ENCODE measurements at places on chromosomes 7 and 10.
A peak's percentile ranks its signal among the peaks of the same experiment; 100 is the strongest.

DNA sequence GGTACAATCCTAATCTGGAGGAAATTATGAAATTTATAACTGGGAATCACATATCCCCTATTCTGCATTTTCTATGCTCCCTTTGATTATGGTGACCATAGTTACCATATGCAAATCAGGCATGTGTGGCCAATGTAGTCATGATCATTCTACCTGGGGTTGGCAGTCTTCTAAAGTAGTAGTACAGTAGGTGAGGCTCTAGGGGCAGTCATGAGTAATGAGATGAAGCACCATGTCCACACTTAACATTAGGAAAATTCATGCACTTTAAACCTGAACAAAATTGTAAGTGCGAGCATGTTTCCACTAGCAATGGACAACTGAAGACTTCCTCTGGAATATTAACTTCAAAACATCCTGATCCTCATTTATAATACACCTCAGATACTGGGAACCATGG lies 545.9 kb downstream of the SUGCT start:
- no peak for DNase-seq

DNA sequence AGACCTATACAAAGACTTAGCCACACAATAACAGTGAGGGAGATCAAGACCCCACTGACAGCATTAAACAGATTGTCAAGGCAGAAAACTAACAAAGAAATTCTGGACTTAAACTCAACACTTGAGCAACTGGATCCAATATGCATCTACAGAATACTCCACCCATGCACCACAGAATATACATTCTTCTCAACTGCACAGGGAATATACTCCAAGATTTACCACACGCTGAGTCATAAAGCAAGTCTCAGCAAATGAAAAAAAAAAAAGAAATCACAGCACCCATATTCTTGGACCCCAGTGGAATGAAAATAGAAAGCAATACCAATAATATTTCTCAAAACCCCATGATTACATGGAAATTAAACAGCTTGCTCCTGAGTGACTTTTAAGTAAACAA lies 680.2 kb downstream of the PCDH15 start:
- DNase-seq = no peak

DNA sequence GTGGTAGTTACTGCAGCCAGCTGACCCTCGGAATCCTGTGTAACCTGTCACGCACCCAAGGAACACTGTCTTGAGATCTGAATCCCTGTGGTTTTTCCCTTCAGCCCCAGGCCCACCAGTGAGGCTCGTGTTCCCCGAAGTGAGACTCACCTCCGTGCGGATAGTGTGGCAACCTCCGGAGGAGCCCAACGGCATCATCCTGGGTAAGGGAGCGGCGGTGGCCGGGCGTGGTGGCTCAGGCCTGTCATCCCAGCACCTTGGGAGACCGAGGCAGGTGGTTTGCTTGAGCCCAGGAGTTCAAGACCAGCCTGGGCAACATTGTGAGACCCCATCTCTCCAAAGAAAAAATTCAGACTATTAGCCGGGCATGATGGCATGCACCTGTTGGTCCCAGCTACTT lies 549.9 kb upstream of the FOXK1 start:
- no peak for DNase-seq

DNA sequence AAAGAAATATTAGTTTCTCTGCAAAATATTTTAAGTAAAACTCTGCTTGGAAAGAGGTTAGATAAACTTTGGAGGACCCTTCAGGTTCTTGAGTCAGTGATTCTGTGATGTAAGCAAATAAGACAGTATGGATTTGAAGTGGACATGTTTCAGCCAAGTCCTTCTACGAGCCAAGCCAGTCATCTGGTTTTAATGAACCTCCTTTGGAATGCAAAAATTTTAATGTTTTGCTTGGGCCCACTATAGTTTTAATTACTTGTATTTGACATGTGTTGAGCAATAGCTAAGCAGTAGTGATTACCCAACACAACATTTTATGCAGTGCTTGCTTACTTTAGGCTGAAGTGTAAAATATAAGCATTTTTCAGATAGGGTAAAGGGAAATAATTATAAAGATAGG lies 296.3 kb upstream of the SEMA3D start:
- DNase-seq = peak; percentile 69

GRCh38 chr10:28970231-28970630 lies 292.9 kb downstream of the BAMBI start:
- DNase-seq = no peak

DNA sequence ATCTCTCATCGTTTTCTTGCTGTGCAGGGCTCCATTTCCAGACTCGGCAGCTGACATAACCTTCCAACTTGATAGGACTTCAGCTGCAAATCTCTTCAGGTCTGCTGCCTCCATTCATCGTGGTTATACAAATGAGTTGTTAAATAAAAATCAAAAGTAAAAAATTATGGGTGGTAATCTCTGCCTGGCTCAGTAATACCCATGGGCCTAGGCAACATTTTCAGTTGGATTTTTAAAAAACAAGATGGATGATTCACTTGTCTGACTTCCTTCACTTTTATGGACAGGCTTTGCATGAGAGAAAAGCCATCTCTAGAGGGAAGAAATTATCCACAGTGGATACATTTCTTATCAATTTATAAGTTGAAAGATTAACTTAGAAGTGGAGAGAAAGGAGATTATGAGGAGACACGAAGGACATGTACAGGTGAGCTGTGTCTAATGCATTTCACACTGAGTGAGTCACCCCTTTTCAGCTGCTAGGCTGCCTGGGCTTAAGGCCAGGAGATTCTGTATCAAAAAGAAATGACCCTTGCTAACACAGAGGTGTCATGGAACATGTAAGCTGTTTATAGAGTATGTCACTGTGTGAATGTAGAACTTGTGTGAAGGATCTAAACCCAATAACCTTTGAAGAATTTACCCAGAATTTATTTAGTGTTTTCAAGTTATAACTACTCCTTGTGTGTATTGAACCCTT lies 495.1 kb downstream of the AUTS2 start:
- DNase-seq = peak; percentile 43

GRCh38 chr7:18531539-18531938 lies 36.0 kb downstream of the HDAC9 start:
- DNase-seq = no peak

- no peak for DNase-seq
Observed at GRCh38 chr10:4688601-4689000, 137.4 kb upstream of the AKR1E2 start.

DNA sequence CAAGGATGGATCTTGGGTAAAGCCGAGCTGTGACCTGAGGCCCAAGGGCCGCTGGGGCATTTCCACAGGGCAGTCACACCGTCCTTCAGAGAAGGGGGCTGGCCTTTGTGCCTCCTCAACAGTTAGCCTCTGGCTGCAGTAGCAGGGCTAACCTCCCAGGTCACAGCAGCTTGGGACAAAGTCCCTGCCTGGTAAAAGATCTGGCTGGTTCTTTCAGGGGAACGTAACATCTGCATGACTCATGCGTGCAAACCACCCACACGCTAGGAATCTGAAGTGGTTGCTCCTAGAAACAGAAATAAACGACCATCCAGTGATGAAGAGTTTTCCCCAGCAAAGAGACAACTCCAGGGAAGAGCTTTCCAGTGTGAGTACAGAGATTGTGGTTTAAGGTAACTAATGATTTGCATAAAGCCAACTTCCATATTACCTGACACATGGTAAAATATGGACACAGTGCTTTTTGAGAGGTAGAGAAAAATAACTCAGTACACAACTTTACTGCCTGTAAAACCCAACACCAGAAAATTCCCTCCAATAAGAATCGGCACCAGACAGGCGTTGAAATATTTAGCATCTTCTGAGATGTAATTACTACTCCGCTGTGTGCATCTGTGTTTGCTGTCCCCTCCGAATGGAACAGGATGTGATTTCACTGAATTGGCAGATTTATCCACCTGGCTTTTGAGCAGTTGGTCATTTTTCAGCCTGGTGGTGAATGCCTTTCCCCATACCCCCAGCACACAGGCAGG lies 84.9 kb upstream of the ADRB1 start:
- DNase-seq = peak; percentile 22

DNA sequence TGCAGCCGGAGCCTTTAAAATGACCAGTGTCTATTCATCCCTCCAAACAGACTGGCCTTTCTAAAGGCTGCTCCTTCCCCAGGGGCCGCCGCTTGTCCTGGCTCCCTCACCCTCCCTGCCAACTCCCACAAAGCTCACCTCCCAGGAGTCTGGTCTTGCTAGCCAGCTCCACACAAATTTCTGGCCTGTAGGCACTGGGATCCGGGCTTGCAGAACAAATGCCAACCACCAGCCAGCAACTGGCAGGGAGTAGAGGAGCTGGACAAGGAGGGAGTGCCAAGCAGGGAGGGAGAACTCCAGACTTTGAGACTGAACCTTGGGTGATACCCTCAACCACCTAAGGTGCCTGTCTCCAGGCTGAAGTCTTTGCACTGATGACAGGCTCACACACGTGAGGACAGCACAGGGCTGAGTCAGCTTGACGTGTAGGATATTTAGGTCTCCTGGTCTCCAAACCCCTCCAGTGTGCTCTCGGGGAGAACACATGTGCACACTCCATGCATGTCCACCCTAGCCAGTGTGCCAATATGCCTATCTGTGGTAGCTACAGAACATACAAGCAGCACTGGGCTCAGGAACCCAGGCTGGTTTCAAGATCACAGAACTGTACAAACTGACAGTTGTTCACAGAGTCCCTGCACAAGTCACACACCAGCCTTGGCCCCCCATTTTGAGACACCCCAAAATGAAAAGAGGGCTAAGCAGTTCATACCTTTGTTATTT lies 6.0 kb downstream of the PAX2 start:
- no peak for DNase-seq

DNA sequence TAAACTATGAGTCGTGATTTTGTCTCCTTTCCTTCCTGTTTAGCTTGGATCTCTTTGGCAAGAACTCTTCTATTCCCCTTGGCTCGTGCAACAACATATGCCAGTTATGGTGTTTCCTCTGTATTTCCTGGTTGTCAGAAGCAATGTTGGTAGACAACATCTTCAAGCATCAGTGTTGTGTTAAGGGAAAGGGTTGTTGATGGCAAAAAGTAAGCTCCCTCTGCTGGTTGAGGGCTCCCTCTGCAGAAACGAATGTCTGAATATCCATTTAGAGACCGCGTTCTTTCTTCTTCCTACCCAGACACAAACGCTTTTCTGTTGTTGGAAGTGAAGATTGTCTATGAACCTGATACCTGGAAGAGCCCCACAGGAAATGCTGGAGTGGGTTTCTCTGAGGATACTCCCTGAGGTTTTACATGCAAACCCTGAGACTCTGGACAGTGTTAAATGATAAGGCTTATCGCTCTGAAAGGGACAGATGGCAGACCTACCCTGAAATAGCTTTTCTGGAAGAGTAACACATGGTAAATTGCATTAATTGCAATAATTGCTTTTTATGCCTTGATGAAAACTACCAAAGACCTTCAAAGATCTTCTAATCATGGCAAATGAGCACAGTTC lies 23.5 kb upstream of the C1QL3 start:
- peak; percentile 43 for DNase-seq

- DNase-seq = no peak
Observed at GRCh38 chr10:31728698-31729224, 199.9 kb downstream of the ARHGAP12 start.

DNA sequence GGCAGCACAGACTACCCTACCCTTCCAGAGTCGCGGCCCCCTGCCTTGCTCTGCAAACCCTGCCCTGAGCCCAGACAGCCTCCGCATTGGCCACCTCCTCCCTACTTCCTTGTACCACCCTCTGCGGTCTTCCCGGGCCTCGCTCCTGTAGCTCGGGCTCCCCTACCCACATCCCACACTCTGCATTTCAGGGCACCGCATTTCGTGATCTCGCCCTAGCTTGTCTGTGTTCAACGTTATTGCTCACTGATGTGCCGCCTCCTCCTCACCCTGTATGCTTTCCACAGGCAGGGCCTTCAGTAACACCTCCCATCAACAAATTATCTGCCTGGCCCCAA lies 6.6 kb downstream of the PDIA4 start:
- no peak for DNase-seq

GRCh38 chr7:69342154-69342884 lies 256.0 kb upstream of the AUTS2 start:
- no peak for DNase-seq

- no peak for DNase-seq
Observed at GRCh38 chr7:18306696-18307095, 188.9 kb upstream of the HDAC9 start.

- no peak for DNase-seq
Observed at GRCh38 chr10:6037422-6037821, 24.7 kb downstream of the IL2RA start.

- DNase-seq = no peak
Observed at GRCh38 chr7:14501436-14501835, 401.1 kb downstream of the DGKB start.

- DNase-seq = no peak
Observed at GRCh38 chr10:96337106-96337505, 21.7 kb downstream of the OPALIN start.

DNA sequence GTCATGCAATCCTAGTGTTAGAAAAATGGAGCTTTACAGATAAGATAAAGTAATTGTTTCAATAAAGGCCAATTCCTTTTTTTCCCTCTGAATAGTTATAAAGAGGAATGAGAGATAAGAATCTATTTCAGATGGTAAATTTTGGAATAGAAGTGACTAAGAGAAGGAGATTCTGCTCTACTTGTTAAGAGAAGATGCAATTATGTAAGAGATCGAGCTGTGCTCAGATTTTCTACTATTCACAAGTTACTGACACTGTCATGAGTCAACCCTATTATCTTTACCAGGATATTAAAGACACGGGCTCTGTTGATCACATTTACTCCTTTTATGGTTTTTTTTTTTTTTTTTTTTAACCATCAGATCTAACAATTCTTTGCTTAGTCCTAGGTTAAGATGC lies 511.3 kb downstream of the ARL4A start:
- DNase-seq = no peak

DNA sequence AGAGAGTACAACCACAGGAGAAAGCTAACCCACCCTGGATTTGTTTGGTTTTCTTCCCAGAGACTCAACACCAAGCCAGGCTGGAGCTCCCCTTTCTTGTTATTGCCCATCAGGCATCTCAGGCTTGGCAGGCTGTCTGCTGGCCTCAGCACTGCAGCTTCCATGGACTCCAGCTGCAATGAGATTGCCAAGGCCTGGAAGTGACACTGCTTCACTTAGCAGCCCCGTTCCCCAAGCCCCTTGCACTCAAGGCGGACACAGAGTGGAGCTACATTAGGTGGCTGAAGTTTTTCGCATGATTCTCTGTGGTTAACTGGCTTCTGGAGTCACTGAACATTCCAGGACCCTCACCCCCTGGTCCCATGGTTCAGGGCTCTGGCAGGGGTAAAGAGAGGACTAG lies 163.1 kb upstream of the GDF10 start:
- DNase-seq = no peak
